ENCODE measurements at places on chromosomes 1 and 21.

- no peak for DNase-seq
Measured at GRCh38 chr1:169465281-169465680, 20.5 kb downstream of the SLC19A2 start.

DNA sequence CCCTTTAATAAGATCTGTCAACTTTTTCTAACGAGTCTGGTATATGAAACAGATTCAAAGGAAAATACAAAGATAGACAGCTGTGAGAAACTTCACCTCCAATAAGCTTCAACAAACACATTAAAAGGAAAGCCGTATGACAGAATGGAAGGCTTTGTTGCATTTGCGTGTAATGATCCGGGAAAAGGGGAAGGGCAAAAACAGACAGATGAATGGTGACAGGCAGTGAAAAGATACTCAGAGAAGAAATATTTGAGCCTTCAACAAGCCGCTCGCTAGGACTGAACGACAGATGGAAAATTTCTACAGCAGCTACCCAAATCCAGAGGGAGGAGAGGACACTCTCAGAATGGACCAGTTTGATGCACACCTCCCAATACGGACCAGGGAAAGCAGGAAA lies 14.9 kb downstream of the COPA start:
- no peak for DNase-seq

- DNase-seq = no peak
Measured at GRCh38 chr21:44425307-44425894, 29.9 kb upstream of the LRRC3 start.

GRCh38 chr1:208599063-208599462 lies 354.9 kb upstream of the PLXNA2 start:
- no peak for DNase-seq

DNA sequence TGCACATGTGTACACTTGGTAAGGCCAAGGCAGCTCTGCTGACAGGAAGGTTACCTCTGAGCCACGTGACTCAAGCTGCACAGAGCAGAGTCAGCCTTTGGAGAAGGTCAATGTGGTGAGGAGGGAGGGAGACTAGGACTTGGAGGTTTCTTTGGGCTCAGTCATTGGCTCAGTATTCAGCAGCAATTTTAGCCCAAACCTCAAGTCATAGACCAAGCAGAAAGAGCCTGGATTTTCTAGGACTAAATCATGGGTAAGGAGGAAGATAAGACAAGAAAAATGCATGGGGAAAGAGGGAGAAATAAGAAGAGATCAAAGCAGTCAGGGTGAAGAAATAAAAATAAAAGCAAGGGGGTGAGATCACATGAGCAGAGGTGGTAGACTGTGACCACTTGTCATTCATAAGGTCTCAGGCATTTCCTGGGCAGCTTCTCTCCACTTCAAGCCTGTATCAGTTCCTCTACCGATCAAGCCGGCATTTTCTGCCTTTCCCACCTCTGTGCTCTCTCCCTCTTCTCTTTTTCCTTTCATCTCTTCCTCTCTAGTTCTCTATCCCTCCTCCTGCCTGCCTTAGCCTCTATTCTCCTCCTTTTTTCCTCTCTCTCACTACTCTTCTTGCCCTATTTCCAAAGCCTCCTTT lies 51.7 kb upstream of the DUSP10 start:
- no peak for DNase-seq

GRCh38 chr1:188429386-188429785 lies 1600.6 kb downstream of the PLA2G4A start:
- DNase-seq = no peak

Measured in amniotic stem cell (primary cell).